NCI-H2081 treated with DMSO at 0.1 percent for 48 hours (cell line): ENCODE measurements at places on chromosomes 6 and 20.

DNA sequence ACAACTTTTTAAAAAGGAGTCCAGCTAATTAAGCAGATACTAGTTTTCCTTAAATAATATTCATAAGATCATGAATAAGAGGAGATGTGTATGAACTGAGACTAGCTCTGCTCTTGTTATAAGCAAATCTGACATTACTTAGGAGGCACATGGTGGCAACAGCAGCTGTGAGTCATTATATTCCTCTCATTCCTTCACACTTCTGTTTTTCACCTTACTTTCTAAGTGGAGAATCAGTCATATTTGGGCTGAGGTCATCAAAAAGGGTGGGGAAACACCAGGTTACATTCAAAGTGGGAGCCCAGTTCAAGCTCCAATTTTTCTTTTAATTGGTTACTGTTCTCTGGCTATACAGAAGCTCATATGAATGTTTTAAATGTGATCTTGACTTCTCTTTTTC is 6.0 kb upstream of the RIPPLY2 start:
- no peak for DNase-seq

GRCh38 chr20:49559411-49560081 is 8.4 kb downstream of the PTGIS start:
- no peak for DNase-seq

- DNase-seq, result no peak
Observed at GRCh38 chr6:116088946-116089345, 11.7 kb upstream of the NT5DC1 start.

- DNase-seq, result no peak
Observed at GRCh38 chr20:31943052-31943471, 8.8 kb downstream of the PDRG1 start.

DNA sequence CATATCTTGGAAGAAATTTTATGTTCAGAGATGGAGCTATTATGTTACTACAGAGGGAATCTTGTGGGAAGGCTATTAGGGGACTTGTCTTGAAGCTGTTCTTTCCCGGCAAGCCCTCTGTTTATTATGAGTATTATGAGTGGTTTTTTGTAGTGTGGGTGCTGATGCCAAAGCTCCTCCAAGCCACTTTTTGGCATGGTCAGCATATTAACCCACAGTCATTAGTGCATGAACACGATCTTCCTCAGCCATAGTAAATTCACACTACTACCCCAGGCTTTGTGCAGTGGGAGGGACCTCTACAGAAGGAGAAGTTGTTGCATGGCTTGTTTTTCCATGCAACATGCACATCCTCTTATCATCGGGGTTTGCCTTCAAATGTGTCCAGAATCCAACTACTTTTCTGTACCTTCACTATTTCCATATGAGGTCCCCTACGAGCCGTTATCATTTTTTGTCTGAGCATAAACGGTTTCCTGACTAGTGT is 6.5 kb upstream of the BMP6 start:
- DNase-seq, result no peak

DNA sequence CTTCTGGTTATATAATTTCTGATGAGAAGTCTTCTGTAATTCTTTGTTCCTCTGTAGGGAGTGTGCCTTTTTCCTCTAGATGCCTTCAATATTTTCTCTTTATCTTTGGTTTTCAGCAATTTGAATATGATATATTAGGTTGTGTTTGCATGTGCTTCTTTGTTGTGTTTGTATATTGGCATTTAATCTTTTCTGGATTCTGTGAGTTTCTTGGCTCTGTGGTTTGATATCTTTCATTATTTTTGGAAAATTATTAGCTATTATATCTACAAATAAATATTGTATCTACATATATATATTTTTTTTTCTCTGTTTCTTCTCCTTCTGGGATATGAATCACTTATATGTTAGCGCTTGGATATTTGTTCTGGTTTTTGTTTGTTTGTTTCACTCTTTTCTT is 9.1 kb upstream of the DBNDD2 start:
- no peak for DNase-seq

DNA sequence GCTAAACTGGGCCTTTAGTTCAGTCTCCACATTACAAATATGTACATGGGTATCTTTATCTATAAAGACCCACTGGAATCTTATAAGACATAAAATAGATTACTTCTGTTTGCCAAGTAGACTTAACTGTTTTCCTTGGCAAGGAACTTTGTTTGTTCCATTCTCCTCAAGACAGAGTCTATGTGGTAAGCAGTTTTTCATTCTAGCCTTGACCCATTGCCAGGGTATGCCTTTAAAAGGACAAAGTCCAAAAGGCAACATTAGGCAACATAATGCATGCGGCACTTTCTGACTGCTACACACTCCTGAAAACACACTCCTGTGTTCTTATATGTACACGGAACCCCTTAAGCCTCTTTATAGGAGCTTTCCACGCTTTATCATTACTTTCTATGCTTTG is 20.4 kb downstream of the VNN1 start:
- DNase-seq, result no peak

DNA sequence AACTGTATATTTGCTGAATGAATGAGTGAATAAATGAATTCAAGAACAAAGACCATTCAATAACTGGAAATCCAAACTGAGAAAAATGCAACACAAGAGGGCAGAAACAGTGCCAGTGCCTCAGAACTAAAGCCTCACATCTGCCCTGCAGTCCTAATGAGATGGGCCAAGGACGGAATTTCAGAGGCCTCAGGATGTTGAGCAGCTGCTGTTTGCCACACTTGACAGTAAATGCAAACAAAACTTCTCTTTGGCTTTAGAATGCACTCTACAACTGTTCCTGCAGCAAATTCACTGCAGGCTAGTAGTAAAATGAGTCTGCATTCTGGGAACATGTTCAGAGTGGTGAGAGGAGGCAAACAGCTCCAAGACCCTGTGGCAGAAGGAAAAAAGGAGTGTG is 177.6 kb upstream of the LRFN2 start:
- no peak for DNase-seq

DNA sequence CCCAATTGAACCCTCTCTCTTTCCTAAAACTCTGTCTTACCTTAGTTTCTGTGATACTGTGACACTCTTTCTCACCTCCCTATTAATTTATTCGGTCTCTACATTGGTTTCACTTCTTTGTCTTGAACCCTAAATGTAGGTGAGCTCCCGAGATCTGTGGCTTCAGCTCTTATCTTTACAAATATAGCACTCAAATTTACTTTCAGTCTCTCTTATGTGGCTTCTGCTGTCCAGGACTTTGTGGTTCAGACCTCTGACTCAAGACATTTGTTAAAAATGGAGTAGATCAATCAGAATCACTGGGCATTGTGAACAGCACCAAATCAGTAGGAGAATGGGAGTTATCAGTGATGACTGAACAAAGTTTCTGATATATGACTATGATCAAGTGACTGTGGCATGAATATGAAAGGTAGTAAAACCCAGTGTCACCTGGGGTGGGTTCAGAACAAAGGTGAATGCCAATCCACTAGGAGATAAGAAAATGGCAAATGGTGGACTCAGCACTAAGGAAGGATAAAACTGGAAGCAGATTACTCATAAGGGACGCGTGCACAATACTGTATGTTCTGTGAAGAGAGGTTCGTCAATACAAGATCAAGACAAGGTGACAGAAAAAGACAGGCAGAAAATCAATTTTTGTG is 27.2 kb downstream of the IL17F start:
- no peak for DNase-seq

DNA sequence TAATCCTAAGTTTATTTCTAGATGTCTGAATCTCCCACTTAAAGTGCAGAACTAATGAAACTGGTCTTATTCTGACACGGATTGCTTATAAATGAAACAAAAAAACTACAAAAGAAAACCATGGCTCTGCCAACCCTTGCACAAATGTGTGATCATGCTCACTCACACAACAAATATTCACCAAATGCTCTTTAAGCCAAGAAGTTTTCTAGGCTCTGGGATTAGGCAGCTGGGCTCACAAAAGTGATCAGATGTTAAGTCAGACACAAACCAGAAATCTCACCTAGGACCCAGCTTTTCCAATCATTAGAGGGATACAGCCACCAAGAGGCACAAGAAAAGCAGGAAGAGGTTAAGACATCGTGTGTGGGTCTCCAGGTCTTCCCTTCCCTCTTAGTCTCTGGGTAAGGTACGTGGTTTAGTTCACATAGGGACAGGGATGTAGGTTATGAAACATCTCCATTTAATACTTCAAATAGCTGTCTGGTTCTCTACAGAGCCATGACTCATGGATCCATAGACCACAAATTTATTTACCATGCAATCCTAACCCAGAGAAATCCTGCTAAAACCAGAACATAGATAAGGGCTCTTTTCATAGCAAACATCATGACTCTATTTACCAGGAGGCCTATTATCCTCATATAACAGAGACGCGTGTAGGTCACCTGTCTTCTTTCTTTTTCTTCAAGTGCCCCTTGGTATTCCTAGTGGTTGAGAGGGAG is 165.2 kb downstream of the WDR27 start:
- no peak for DNase-seq

- peak; percentile 74 for DNase-seq
Observed at GRCh38 chr20:12570371-12570770, 438.4 kb upstream of the SPTLC3 start.

DNA sequence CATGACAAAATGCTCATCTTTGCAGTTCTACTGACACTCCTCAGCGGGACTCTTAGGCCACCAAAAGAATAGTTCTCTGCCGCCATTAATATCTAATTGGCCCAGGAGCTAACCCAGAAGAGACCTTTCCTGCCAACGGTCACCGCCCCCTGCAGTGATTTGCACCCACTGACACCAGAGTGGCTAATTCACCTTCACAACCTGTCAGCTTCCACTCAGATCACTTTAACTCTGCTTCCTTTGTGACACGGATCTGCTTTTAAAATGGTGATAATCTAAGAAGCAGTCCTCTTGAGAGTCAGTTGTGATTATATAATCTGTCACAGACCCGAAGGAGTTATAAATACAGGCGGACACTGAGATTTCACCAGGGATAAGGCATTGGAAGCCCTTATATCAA is 172.8 kb downstream of the FRK start:
- no peak for DNase-seq

DNA sequence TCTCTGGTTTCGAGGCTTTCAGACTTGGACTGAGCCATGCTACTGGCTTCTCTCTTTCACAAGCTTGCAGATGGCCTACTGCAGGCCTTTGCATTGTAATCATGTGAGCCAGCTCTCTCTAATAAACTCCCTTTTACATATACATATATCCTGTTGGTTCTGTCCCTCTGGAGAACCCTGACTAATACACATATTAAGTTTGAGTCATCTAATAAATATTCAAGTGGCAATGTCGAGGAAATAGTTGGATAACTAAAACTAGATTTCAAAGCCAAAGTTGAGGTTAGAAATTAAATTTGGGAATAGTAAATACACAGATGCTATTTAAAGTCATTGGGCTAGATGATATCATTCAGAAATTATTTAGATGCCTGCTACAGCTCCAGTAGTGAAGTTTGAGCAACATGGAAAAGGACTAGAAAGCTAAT is 1343.4 kb downstream of the GRIK2 start:
- no peak for DNase-seq

DNA sequence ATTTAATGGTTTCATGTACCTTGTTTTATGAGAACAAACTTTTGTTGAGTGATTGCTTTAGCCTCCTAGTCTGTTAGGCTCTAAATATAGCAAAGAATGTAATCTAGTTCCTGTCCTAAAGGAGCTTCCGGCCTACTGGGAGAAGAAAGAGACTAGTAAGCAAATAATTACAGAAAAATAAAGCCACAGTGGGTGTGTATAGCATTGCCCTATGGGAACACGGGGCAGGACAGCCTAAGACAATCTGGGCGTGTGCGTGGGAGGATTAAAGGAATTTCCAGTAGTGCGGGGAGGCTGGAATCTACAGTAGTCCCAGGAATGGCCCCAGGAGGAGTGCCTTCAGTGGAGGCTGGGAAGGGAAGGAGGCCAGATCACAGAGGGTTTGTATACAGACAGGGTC is 98.1 kb upstream of the AKAP12 start:
- DNase-seq, result no peak

- no peak for DNase-seq
Observed at GRCh38 chr20:37945091-37945547, 42.2 kb downstream of the VSTM2L start.

DNA sequence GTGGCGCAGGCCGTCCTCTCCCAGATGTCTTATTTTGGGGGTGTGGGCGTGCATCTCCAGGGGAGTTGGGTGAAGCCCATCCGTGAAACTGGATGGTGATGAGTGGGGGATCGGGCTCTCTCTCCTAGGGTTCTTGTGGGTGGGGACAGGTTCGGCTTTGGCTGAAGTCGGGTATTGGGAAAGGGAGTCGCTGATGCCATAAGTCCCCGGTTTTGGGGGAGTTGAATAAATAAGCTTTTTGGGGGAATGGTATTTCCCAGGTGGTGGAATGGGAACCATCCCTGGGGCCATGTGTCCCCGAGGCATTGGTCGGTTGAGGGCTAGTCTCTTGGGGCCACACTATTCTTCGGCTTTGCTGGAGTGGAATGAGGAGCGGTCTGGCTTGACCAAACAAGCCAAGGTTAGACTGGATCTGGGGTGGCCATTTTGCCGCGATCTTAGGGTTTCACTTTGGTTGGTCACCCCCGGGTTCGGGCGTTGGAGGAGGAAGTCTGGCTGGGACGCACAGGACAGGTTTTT is 481 bp downstream of the ZNF133 start:
- no peak for DNase-seq

DNA sequence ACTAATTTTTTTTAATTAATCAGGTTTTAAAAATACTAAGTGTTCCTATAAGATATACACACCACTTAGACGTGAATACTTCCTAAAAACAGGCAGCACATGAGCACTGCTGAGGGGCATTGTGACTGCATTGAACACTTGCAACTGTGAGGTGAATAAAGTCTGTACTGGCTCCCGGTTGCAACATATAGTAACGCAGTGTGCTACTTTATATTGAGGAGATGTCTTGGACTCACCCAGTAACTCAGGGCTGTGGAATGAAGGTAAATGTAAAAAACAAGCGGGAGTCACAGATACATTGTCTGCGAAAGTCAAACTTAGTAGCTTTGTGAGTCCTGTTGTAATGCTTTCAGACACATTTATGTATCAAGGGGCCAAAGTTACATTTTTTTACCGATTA is 17.0 kb upstream of the HLA-A start:
- no peak for DNase-seq

DNA sequence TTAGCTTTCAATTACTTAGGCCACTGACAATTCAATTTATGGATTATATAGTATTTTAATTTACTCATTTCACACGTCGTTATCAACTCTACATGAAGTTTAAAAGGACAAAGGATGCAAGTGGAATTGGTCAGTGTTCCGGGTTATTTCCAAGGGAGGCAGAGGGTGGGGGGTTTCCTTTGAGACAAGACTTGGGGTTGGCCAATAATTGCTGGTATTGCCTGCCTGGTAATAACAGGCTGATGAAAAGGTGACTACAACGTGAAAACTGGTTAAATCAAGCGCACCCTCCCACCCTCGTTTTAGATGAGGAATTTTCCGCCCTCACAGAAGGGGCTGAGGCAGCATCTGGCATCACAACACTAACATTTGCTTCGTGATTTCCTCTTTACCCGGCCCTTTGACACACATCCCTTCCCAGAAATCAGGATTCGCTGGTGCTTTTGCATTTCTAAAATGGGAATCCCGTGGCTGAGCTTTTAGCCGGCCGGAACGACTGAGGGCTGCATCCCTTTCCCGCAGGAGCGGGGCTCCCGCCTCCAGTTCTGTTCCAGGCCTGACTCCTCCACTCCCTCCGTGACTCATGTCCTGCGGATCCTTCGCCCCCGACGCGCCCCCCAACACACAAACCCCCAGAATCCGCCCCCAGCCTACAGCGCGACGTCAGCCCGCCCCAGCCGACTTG is 999 bp upstream of the PIM1 start:
- no peak for DNase-seq
